Chondrocyte (in vitro differentiated cells): ENCODE measurements at places on chromosomes 4 and X. TPM values are rescaled to one million over a fixed set of nuclear protein-coding genes. Genes with fewer than 3 reads are reported as not detected.
A peak's percentile ranks its signal among the peaks of the same experiment; 100 is the strongest.

The CASK gene
- total RNA-seq = 39.5 to 44.9 TPM (median 40.8 TPM) in 3 replicates

The FAM47A gene
- not detected in 3 replicates for total RNA-seq

The TMPRSS11B gene
- total RNA-seq = not detected in 3 replicates

GRCh38 chr4:168610911-168611530, 114.2 kb downstream of the PALLD start:
- peak overlapping the region; percentile 55 for H3K27ac ChIP-seq
- no peak overlapping the region for H3K4me3 ChIP-seq
- no peaks in the 10 kb centered on the region for H3K36me3 ChIP-seq

- peak overlapping the region; percentile 96 for H3K4me3 ChIP-seq
- H3K27ac ChIP-seq = peak overlapping the region; percentile 97
- H3K4me1 ChIP-seq = peaks cover 53% of the 10 kb centered on the region
- DNase-seq = no peak
- H3K27me3 ChIP-seq = no peaks in the 10 kb centered on the region
Observed at GRCh38 chr4:75671802-75672421, 1.3 kb downstream of the G3BP2 start.

- no peak overlapping the region for H3K4me3 ChIP-seq
- no peak overlapping the region for H3K27ac ChIP-seq
- DNase-seq = no peak
- no peaks in the 10 kb centered on the region for H3K4me1 ChIP-seq
- no peaks in the 10 kb centered on the region for H3K27me3 ChIP-seq
Observed at GRCh38 chr4:83125738-83126141, 11.2 kb upstream of the PLAC8 start.

- H3K27me3 ChIP-seq = no peaks in the 10 kb centered on the region
- H3K4me3 ChIP-seq = no peak overlapping the region
- no peaks in the 10 kb centered on the region for H3K36me3 ChIP-seq
- peaks cover 6% of the 10 kb centered on the region for H3K4me1 ChIP-seq
Observed at GRCh38 chrX:148610328-148610698, 109.9 kb downstream of the AFF2 start.

DNA sequence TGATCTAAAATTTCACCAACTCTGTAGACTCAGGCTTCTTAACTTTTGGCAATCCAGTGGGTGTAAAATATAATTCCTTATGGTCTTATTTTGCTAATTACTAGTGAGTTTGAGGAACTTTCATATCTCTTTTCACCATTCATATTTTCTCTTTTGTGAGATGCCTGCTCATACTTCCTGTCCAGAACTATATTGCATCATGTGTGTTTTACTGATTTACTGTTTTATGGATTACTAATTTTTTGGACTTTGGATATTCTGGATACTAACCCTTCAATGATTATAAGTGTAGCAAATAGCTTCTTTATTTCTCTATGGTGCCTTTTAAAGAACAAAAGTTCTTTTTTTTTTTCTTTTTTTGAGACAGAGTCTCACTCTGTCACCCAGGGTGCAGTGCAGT, 20.6 kb downstream of the GSX2 start:
- H3K27ac ChIP-seq = peak overlapping the region; percentile 45
- H3K27me3 ChIP-seq = no peaks in the 10 kb centered on the region
- DNase-seq = no peak
- peaks cover 17% of the 10 kb centered on the region for H3K4me1 ChIP-seq
- H3K4me3 ChIP-seq = no peak overlapping the region

GRCh38 chr4:150694438-150694837, 112.5 kb downstream of the MAB21L2 start:
- DNase-seq = no peak
- H3K27ac ChIP-seq = no peak overlapping the region
- H3K4me3 ChIP-seq = no peak overlapping the region
- H3K4me1 ChIP-seq = no peaks in the 10 kb centered on the region
- no peaks in the 10 kb centered on the region for H3K27me3 ChIP-seq
- H3K36me3 ChIP-seq = no peaks in the 10 kb centered on the region
